ENCODE measurements at places on chromosomes 5 and 9.

DNA sequence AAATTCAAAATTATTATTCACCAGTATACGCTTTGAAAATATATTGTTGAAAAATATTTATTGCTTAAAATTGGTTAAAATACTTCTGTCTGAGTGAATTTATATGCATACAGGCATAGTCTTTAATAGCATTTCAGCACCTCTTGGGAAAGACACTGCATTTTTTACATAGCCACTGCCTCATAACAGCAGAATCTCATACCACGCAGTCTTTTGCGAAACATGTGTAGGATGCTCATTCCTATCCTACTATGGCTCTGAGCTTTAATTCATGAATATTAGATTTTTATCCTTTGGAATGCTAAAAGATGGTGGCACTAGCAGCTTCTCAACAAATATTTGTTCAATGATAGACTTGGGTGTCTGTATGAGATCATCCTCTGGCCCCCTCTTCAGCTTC is 94.0 kb upstream of the SH3GL2 start:
- DNase-seq, result no peak

DNA sequence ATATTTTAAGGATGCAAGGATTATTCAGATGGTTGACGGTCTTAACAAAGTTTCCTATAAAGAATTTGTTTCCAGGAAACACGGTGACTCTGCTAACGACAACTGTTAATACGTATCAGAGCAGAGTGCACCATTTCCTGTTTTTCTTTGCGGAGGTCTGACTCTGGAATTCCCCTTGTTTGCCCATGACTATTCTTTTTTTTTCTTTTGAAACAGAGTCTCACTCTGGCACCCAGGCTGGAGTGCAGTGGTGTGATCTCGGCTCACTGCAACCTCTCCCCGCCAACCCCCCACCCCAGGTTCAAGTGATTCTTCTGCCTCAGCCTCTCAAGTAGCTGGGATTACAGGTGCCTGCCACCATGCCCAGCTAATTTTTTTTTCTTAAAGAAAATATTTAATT is 115.9 kb downstream of the CDC42SE2 start:
- DNase-seq, result no peak

DNA sequence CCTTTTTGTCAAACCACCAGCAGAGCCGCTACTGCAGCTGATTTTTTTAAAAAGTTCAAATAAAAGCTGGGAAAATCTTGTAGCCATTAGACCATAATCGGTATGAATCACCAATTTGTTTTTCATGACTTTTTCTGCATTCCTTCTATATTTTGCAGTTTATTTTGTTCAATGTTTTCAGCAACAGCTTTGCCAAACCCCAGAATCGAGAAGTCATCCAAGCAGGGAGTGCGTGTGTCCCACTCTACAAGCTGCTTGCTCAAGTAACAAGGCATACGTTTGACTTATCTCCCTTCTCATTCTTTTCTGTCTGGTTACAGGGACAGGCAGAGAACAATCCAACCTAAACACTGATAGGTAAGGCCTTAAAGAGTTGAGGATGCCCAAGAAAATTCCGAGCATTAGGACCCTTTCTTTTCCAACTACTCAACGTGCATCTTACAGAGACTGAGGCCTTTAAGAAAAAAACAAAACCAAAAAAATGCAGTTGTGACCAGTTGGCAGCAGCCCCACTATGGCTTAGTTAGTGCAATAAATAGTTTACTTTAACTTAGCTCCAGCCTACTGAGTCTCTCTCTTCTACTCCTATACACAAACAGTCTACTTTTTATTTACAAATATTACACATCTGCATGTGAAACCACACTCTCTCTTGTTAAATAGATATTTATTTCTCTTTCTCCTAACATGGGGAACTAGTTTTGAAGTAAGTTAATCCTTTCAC is 134.7 kb upstream of the SLIT3 start:
- DNase-seq, result no peak

DNA sequence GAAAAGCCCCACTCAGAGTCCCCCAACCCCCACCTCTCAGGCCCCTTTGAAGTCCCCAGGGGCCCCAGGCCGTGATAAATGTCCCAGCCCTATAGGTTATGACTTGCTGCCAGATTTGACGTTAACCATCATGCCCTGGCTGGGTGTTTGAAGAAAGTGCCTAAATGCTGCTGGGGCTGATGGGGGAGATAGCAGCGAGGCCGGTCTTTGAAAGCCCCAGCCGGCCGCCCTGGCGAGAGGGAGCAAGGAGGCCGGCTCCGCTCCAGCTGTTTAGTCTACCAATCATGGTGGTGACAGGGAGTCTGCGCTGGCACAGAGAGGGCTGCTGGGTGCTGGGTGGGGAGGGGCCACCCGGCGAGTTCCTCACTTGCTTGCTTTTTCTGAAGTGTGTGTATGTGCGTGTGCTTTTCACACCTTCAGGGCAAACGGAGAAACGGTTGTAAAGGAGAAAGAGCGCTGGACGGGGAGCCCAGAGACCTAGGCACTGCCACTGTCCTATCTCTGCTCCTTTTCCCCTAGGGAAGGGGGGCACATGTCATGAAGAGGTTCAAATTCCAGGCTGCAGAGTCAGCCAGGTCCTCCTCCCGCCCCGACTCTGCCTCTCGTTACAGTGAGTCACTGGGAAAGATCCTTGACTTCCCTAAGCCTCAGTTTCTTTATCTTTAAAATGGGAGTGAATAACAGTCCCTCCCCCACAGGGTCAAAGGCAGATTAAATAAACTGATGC is 126.1 kb upstream of the HAND1 start:
- DNase-seq, result no peak

GRCh38 chr9:26956860-26957233 is 635 bp downstream of the IFT74 start:
- DNase-seq, result no peak

- DNase-seq, result no peak
Observed at GRCh38 chr5:60822285-60822556, 21.8 kb downstream of the ELOVL7 start.

- no peak for DNase-seq
Observed at GRCh38 chr9:93620881-93621820, 44.8 kb downstream of the PHF2 start.

DNA sequence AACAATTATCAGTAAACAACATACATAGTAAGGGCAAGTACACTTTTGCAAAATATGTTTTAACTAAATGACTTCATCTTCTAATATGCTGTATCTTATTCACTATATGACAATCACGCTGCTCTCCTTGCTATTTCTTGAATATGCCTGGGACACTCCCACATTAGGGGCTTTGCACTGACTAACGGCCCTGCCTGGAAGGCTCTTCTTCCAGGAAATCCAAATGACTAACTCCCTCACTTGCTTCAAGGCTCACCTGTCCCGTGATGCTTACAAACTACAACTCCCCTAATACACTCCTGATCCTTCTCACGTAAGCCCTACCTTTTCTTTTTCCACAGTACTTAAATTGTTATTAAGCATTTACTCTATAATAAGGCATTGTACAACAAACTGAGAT is 10.6 kb downstream of the ERP44 start:
- no peak for DNase-seq

GRCh38 chr9:26856413-26857032 is 36.1 kb downstream of the CAAP1 start:
- peak; percentile 77 for DNase-seq

- DNase-seq, result no peak
Observed at GRCh38 chr9:116558035-116558434, 129.1 kb upstream of the TRIM32 start.

DNA sequence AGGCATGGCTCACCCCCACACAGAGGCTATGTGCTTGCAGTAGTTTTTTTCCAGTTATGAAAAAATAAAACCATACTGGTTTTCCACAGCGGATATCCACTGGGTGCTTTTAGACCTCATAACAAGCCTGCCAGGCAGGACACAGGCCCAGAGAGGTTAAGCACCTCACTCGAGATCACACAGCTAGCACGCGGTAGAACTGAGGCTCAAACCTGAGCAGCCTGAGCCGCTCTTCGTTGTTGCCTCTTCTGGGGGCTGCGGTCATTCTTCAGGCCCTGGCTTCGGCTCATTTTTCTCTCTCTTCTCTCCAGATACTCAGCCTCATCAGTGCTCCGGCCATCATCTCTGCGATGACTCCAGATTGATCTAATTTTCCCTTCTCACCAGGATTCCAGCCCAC is 196.0 kb downstream of the TTLL11 start:
- DNase-seq, result no peak

DNA sequence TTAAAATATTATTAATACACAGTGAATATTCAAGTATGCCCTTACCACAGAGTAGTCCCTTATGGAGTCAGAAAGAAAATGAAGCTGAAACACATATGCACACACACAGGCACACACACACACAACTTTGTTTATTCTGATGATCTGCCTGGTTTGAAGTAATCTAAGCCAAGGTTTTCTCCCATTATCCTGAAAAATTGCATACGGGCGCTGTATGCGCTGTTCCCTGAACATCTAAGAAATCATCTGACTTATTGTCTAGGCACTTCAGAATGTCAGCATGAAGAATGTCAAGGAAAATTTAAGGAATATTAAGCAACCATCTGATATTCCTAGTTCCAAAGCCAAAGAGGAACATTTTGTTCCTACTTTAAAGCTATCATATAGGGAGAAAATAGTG is 147.1 kb upstream of the SLC30A5 start:
- no peak for DNase-seq

- DNase-seq, result no peak
Observed at GRCh38 chr5:24026288-24026687, 518.9 kb downstream of the PRDM9 start.

DNA sequence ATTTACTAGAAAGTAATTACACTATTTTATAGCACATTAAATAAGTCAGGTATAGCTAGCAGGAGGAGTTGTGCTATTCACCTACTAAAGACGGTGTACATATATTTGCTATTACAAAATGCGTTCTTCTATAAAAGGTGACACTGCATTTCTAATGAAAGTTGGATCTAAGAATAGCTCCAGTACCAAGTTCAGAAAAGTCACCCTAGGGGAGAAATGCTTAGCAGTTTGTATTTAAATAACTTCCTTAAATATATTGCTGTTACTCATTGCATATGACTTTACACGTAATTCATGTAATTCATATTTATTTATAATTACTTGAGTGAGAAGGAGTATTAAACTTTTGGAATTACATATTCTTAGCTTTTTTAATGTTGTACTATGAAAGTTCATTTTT is 7.0 kb upstream of the SUB1 start:
- DNase-seq, result no peak

- no peak for DNase-seq
Observed at GRCh38 chr5:5705010-5705409, 282.5 kb downstream of the ICE1 start.

DNA sequence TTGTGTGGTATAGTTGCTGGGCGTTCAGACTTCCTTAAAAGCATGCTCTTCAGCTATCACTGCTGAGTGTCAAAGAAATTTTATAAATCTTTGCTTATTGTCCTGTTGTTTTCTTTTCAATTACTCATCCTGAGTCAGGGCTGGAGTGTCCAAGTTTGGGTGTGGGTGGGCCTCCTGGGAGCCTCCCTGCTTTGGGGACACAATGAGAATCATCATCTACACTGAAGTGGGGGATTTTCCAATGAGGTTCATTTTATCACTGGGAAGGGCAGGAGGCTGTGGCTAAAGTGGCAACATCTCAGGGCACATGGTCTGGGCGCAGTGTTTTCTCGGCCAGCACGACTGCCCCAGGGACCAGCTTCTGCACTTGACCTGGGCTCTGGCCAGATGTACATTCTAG is 19.5 kb downstream of the GFPT2 start:
- DNase-seq, result no peak

DNA sequence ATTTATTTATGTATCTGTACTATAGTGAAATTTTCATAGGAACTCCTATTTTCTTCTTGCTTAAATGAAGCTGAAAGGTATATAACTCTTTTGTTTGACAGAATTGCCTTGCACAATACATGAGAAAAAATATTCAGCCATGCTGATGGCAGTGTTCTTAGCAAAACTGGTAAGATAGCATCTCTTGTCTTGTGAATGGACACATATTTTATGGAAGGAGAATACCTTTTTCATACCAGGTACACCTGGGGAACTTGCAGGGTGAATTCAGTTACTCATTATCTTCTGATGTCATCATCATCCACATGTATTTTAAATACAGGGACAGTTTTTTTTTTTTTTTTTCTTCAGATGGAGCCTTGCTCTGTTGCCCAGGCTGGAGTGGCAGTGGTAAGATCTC is 49.4 kb downstream of the MAMDC2 start:
- DNase-seq, result no peak

GRCh38 chr9:76562511-76562911 is 103.5 kb downstream of the GCNT1 start:
- DNase-seq, result no peak

- no peak for DNase-seq
Observed at GRCh38 chr9:14923701-14924100, 13.5 kb upstream of the FREM1 start.

GRCh38 chr5:1510151-1510561 is 13.6 kb downstream of the LPCAT1 start:
- DNase-seq, result no peak

- no peak for DNase-seq
Observed at GRCh38 chr5:84213861-84214260, 170.8 kb downstream of the EDIL3 start.

GRCh38 chr5:125970631-125971307 is 452.4 kb upstream of the GRAMD2B start:
- DNase-seq, result peak; percentile 69

GRCh38 chr9:84880835-84881234 is 211.3 kb downstream of the NTRK2 start:
- no peak for DNase-seq

DNA sequence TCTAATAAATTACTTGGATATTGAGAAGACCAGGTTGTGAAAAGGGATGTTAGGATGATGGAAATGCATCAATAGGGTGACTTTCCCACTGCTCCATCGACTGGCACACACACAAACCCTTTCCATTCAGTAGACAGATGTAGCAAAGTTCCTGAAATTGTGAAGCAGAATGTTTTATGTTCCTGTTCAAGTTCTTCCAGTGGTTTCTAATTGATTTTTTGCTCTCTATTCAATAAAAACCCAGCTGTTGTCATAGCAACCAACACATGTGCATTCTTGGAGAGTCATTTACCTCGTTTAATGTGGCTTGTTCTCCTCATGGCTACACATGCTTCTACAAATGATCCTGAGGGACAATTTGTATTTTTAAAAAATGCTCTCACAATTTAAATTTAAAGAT is 244.6 kb downstream of the RAB3C start:
- peak; percentile 9 for DNase-seq
